Stimulated activated memory B cell treated with anti-CD40 and anti-IgM and Interleukin-4, amounts not matched to agents 10 μg/mL and 1 μg/mL and 100 μg/mL, for 72 hours (primary cell): ENCODE measurements at places on chromosomes 16 and 17.

DNA sequence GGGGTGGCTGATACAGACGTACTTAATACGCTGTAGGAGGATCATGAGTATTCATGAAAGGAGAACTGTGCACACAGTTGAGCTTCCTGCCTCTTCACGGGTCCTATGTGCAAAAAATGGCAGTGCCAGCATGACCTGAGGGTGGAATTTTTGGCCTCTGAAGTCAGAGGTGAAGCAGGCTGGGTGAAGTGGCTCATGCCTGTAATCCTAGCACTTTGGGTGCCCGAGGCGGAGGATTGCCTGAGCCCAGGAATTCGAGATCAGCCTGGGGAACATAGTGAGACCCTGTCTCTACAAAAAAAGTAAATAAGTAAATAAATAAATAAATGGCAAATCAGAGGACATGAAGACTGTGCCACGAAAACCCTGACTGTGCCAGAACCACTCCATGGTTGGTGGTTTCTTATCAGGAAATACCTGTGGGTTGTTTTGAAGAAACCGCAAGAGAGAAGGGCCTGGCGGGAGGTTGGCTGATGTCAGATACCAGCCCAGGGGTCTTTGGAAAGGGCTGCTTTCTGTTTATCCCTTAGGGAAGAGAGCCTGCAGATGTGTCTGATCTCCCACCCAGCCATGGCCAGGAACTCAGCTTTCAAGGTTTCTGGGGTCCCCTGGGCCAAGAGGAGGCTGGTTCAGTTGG is 3.4 kb downstream of the ASPSCR1 start:
- ATAC-seq, result no peak

DNA sequence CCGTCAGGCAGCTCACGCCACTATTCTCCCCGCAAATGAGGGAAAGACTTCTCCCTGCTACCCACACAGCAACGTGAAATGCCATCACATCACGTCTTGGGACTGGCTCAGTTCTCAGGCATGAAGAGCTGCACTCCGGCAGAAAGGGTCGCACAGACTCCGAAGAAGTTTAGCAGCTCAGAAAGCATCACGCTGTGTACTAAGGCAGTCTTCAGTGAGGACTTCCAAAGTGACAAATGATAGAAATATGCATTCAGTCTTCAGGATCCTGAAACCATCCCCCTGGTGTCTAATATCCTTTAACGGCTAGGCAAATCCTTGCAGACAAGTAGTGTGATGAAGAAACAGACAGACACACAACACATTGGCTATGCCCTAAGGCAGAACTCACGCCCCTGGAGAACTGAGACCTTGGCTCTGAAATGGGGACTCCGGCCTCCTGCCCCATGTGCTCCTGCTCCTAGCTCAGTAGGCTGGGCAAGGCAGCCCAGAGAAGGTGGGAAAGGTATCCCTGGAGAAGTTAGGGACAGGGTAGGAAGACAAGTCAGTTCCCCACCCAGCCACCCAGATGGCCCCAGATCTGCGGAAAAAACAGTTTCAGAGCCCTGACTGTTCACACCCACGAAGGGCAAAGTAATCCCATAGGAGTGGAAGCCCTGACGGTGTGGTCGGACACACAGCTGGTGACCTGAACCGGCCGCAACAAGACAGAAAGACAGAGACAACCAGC is 1.6 kb downstream of the XYLT1 start:
- ATAC-seq, result peak; percentile 42

DNA sequence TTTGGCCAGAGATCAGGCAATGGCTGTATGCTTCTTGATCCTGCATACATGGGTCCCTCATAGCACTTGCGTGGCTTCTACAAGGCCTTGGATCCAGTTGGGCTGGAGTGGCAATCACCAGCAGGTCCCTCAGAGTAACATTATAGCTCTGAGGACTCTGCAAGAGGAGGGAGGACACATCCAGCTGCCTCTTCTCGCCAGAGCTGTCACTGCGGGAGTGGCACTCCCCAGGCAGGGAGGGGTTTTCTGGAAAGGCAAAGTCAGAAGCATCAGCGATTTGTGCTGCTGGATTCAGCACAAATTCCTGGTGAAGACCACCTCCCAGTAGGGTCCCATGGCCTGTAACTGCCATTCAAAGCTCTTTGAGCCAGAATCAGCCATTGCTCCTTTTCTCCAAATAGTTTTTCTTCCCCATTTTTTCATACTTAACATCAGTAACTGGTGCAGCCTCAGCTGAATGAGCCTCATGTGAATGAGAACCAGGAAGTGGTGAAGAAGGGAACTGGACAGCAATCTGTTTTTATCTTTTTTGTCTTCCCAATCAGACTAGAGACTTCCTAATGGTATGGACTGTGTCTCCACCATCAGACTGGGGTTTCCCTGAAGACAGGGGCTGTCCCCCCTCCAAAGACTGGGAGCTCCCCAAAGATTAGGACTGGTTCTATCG is 40.6 kb upstream of the HOXB13 start:
- no peak for ATAC-seq

DNA sequence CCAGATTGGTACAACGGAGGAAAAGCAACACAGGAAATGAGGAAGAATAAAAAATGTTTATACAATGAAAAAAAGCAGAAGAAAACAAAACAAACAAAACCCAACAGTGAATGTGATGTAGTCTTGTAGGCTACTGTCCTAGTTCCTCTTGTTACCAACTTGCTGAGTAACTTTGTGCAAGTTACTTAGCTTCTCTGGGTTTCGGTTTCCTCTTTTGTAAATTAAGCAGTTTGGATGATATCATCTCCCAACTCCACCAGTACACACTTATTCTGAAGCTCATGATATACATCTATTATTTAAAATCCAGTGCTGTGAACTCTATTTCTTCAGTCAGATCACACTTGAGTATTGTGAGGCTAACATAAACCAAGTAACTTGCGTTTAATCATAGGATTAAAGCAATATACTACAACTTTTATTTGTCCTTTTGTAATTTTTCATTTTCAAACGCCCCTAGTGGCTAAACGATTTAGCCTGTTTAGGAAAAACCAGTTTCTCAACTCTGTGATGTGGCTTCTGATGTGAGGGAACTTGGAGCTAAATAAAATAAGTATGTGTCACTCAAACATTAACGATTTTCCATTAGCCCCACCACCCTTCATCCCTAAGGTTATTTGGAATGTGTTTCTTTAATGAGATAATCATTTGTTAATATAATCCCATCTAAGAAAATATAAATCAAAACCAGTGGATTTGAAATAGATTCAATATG is 1.4 kb upstream of the UNK start:
- peak; percentile 17 for ATAC-seq

- no peak for ATAC-seq
Observed at GRCh38 chr17:76683921-76684745, 26.6 kb downstream of the MXRA7 start.

GRCh38 chr17:42408061-42408460 is 15.0 kb downstream of the CAVIN1 start:
- ATAC-seq, result no peak

DNA sequence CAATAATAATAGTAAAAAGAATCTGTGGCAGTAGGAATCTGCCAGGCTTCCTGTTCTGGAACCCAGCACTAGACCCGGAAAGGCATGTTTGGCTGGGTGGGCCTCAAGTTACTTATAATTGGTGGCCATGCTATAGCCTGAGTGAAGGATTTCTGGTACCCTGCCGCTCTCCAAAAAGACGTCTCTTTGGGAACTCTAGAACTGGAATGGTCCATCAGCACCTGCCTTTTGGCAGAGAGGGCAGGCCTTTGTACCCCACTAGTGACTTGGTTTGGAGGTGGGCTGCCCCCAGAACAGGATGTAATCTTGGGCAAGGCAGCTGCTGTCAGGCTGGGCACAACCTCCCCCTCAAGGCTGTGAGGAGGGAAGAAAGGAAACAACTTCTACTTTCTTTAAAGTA is 29.3 kb upstream of the ST6GALNAC1 start:
- no peak for ATAC-seq

GRCh38 chr17:39461926-39462569 is 762 bp downstream of the CDK12 start:
- ATAC-seq, result peak; percentile 18

DNA sequence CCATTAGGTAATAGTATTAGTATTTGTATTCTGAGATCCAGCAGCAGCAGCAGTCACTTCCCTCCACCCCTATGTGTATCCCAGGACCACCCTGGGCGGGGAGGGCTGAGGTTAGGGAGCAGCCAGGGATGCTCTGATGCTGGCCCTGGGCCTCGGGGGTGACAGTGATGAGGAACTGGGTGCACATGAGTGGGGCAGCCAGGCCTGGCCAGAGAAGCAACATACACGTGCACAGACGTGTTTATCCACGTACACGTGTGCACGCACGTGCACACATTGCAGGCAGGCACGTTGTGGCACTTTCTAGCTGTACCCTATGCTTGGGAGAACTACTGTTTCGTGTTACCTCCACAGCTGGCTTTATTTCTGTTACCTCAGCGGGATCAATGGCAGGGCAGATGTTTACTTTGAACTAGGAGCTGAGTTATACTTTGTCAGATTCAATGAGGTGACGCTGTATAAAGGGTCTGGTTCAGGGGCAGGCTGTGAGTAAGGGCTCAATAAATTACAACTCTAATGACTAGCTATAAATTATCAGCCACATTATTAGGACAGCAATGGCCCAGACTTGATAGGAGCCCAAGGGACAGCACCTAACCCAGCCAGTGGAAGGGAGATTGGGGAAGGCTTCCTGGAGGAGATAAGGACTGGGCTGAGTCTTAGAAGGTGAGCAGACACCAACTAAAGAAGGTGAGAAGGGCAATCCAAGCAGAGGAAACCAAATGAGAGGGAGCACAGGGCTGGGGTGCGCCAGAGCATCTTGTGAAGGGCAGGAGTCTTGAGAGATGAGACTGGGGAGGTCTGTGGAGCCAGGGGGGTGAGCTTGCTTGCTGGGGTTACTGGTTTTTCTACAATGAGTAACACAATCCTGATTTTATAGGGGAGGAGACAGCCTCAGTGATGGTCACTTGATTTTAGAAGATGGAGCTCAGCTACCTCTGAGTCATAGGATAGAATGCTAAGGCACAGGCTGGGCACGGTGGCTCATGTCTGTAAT is 22.4 kb upstream of the CA4 start:
- no peak for ATAC-seq

- no peak for ATAC-seq
Observed at GRCh38 chr17:62876063-62876462, 67.9 kb upstream of the MARCHF10 start.

GRCh38 chr16:49200223-49200820 is 81.3 kb downstream of the CBLN1 start:
- ATAC-seq, result no peak

DNA sequence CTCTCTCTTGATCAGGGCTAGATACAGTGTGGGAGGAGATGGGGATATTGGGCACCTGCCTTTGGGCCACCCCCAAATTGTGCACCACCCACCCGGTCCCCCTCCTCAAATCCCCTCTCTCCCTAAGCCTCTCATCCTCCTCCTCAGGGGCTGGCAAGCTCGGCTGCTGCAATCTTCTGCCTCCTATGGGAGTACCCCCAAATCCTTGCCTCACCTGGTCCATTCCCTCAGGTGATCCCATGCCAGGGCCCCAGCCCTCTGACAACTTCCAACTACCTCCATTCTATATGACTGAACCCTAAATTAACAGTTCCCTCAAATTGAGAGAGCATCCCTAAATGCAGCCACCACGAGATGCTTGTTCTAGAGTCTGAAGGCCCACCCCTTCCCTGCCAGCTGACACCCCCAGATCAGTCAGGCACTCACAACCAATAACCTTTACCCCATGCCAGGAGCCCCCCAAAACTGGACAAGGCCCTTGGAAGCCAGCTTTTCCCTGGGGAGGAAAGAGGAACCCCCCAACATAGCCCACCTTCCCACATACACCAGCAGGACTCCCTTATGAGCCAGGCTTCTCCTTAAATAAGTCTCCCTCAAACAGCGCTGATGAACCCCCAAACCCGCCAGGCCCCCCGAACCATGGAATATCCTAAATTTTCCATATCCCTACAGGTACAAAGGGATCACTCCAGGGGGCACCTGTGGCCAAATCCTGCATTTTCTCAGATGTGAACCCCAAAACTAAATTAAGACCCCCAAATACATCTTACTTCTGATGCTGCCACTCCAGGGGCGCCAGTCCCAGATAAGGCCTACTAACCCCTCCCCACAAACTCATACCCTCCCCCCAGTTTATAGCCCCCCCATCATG is 3.2 kb downstream of the DLG4 start:
- no peak for ATAC-seq

GRCh38 chr17:14760719-14761411 is 460.0 kb downstream of the HS3ST3B1 start:
- ATAC-seq, result peak; percentile 71

DNA sequence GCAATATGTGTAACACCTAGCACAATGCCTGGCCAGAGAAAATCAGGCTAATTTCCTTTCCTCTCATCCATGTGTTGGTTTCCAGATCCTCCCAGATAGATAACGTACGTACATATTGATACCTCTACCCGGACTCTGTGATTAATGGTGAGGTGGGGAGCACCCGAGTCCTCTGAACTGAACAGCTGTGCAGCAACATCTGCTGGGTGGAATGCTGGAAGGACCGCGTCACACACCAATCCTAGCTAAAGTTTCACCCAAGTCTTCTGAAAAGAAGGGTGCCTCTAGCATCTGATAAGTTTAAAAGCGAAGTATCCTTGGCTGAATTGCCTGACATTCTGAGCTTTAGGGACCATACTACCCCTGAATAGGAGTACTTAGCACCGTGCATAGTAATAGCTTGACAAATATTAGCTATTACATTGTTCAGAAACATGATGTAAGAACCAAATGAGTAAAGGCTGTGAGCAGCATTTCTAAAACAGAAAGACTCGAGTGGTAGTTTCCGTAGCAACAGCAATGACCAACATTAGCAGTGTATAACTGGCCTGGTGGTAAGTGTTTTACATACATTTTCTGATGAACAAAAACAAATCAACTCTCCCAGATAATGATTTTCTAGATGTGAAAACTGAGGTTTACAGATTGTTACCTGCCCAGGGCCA is 91.4 kb downstream of the SYCE1L start:
- no peak for ATAC-seq

- ATAC-seq, result no peak
Observed at GRCh38 chr16:51523400-51523799, 372.3 kb upstream of the SALL1 start.

DNA sequence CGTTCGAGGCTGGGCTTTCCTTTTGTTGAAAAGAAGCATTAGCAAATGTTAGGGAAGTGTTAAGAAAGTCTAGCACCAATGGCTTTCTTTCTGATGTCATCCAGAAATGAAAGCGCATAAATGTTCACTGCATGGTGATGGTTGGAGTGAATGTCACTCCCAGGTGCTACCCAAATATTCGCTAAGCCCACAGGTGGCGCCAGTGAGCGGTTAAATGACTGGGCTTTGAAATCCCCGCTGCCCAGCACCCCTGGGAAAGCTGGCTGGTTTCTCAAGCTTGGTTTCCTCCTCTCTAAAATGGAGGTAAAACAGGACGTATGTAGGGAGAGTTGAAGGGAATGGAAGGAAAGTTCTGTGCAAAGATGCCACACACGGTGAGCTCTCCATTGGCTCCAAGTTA is 104.4 kb downstream of the IRX5 start:
- no peak for ATAC-seq
